ENCODE measurements at places on chromosomes 4 and X. TPM values are rescaled to one million over a fixed set of nuclear protein-coding genes. Genes with fewer than 3 reads are reported as not detected.

RAB41 gene
- polyA plus RNA-seq, result 0.26 TPM

HSFX2 gene
- not detected for polyA plus RNA-seq

TTC29 gene
- not detected for polyA plus RNA-seq

STS gene
- 2.7 TPM for polyA plus RNA-seq

PLXNB3 gene
- polyA plus RNA-seq, result not detected

MAGT1 gene
- polyA plus RNA-seq, result 45.2 TPM

GAGE12F gene
- not detected for polyA plus RNA-seq

ERAS gene
- polyA plus RNA-seq, result not detected

TMPRSS11D gene
- polyA plus RNA-seq, result not detected

GSX2 gene
- not detected for polyA plus RNA-seq

RNF128 gene
- polyA plus RNA-seq, result not detected

CTAG2 gene
- not detected for polyA plus RNA-seq

GPAT3 gene
- polyA plus RNA-seq, result not detected

GC gene
- polyA plus RNA-seq, result not detected

FATE1 gene
- not detected for polyA plus RNA-seq
